ENCODE measurements at places on chromosomes 7 and 10. TPM values are rescaled to one million over a fixed set of nuclear protein-coding genes. Genes with fewer than 3 reads are reported as not detected.

Gene TAS2R5
- total RNA-seq: 4.9 TPM

Gene CHST15
- total RNA-seq: 0.67 TPM

Gene ASIC3
- total RNA-seq: 10.6 TPM

Gene PRSS37
- not detected for total RNA-seq

Gene CCT6A
- 72.9 TPM for total RNA-seq

Gene FOXI2
- total RNA-seq: not detected

Gene SERPINE1
- 0.11 TPM for total RNA-seq

Gene AKR1E2
- total RNA-seq: 9.8 TPM

Gene ASB15
- total RNA-seq: not detected

Gene RAB11FIP2
- total RNA-seq: 20.0 TPM

Gene NKX6-2
- not detected for total RNA-seq

Gene MKI67
- total RNA-seq: 0.17 TPM

Gene NCF1
- total RNA-seq: 5.0 TPM

Measured in CD4-positive, alpha-beta memory T cell (primary cell).